ENCODE measurements at places on chromosomes 12 and 14. TPM values are rescaled to one million over a fixed set of nuclear protein-coding genes. Genes with fewer than 3 reads are reported as not detected.

Gene KLHL33
- not detected for total RNA-seq

Gene CMTM5
- total RNA-seq: not detected

Gene KCNK10
- not detected for total RNA-seq

Gene GSC
- 12.1 TPM for total RNA-seq

Gene ADAMTS20
- total RNA-seq: not detected

Gene SPIC
- not detected for total RNA-seq

Gene ASPG
- total RNA-seq: not detected

Gene C3AR1
- 1.9 TPM for total RNA-seq

Gene GZMB
- total RNA-seq: 0.26 TPM

Gene PTPRO
- 0.91 TPM for total RNA-seq
